Muscle of leg (tissue), 16 donors: ENCODE measurements at places on chromosomes 3 and 15.
A peak's percentile ranks its signal among the peaks of the same experiment; 100 is the strongest.

DNA sequence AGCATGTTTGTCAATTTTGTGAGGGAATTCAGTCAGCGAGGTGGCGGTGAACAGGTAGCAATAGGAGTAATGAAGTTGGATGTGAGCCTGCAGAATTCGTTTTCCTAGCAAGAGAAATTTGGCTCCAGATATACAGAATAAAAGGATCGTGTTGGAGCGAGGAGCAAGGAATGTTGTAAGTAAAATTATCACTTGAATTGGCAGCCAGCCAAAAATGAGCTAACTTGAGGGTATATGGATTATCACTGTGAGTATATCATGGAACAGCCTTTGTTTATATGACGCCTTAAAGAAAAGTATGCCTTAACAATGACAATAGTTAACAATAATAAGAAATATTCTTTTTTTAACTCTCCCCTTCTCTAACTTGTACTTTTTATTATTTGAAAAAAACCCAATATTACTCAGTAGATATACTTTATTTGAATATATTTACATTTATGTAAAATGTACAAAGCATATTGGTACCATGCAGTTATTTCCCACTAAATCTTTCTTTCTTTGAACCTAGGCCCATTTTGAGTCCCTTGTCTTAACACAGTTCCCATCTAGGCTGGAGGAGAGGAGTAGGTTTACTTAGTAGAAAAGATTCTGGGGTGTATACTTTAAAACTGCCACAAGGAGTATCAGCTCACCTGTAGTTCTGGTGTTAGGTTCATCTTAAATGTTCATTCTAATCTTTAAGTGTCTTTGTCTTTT is 29.3 kb downstream of the EPHA6 start:
- DNase-seq, result peak; percentile 11

DNA sequence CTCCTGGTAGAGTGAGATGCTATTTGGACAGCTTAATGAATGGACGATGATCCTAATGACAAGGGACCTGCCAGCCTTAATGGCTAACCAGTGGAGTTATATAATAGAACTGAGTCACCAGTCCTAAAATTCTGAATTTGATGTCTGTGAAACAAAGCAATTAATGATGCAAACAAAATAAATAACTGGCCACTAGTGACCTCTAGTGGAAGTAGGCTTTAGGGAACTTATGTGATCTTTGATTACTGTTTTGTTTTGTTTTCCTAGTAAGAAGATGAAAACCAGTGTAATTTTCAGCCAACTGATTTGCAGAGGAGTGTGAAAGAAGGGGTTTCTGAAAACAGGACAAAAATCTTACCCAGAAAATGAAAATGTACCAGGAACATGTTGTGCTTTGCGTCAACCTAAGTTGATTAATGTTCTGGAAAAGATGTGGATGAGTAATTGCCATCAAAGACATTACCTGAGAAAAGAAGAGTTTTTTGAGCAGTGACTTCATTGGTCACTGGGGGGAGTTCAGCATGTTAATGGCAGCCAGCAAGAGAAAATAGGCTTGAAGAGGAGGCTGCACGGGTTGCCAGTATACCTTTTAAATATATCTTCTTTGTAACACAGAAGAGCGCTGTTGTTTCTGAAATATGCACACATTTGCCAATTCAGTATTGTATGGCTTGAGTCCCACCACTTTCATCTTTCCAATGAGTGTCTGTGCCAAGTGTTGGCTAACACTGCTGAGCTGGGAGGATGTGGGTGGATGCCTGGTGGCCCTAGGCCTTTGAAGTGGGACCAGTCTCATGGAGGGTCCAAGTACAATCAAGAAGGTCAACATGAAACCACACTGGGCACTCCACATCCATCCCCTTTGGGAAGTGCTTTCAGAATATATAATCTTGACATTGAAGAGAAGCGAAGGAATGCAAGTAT is 9.3 kb downstream of the VEPH1 start:
- peak; percentile 82 for DNase-seq

GRCh38 chr3:52372822-52373504 is 56.8 kb downstream of the DNAH1 start:
- peak; percentile 25 for DNase-seq

DNA sequence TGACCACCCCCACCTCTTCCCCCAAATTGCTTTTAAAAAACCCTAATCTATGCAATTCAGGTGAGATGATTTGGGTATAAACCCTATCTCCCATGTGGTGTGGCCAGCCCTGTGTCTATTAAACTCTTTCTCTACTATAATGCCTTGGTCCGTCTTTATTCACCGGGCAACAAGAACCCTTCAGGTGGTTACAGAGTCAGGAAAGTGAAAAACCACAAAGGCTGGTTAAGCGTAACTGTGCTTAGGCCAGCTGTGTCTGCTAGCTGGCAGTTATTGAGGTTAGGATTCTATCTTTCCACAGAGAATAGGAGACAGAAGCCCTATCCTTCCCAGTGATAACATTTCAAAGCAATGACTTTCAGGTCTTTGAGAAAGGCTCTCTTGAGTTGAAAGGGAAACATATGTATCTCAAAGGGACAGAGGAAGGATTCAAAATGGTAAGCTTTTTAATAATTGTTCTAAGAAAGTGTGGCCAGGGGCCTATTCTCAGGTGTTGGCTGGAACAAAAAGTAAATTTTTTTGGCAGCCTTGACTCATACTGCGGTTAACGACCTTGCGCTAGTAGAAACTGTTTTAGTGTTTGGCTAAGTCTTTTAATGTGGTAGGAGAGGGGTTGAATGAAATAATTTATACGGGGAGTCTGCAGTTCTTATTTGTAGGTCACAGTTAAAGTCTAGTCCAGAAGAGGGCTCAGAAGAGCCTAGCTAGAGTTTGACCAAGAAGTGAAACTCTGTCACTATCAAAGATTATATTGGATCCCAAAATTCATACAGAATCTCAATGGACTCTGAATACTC is 89.0 kb downstream of the NPAP1 start:
- no peak for DNase-seq

- peak; percentile 81 for DNase-seq
These were observed 44.7 kb downstream of the GTPBP8 start for GRCh38 chr3:113035387-113035982.

- DNase-seq, result no peak
These were observed 143.7 kb downstream of the MEGF11 start for GRCh38 chr15:66109826-66110225.

DNA sequence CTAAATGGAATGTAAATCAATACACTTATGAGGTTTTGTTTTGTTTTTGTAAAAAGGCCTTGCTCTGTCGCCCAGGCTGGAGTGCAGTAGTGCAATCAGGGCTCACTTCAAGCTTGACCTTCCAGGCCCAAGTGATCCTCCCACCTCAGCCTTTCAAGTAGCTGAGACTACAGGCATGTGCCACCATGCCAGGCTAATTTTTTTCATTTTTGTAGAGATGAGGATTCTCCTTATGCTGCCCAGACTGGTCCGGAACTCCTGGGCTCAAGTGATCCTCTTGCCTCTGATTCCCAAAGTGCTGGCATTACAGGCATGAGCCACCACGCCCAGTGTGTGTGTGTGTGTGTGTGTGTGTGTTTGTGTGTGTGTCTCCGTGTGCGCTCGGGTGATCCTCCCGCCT is 1.3 kb upstream of the TRIP4 start:
- DNase-seq, result no peak

- no peak for DNase-seq
These were observed 27.4 kb downstream of the MITF start for GRCh38 chr3:69766638-69767037.

DNA sequence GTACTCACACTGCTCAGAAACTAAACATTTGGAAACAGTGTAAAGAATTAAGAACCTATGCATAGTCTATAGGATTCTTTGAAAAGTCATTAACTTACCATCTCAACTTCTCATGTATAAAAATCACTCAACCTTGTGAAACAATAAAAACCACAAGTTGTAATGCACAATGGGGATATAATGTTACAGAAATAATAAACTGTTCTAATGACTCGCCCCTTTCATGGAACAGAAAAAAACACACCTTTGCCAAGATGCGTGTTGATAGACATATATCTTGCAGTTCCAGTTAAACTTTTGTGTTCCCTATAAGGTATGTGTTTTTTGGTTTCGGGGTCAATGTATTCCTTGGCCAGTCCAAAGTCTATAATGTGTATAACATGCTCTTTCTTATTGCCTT is 50.8 kb upstream of the PPIB start:
- no peak for DNase-seq

- DNase-seq, result peak; percentile 67
These were observed 146.5 kb upstream of the ARPP21 start for GRCh38 chr3:35492841-35493240.

- DNase-seq, result no peak
These were observed 136.4 kb downstream of the DNAJB8 start for GRCh38 chr3:128330214-128330842.

- peak; percentile 43 for DNase-seq
These were observed 179.6 kb downstream of the NSMCE3 start for GRCh38 chr15:29089731-29090616.

DNA sequence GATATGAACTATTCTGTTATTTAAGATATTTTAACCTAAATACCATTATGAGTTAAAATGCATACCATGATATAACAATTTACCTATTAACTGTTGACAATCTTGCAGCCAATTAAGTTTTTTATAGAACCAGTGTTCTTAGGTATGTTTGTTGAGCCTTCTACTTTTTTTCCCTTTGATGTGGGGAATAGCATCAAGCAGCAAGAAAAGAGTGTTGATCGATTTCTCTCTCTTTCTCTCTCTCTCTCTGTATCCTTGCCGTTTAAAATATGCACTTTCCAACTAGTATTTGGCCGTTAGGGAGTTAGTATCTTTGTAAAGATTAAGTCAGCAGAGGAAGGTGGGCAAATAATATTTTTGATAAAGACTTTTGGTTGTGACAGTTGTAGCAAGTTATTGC is 5.9 kb downstream of the CHD2 start:
- DNase-seq, result no peak

DNA sequence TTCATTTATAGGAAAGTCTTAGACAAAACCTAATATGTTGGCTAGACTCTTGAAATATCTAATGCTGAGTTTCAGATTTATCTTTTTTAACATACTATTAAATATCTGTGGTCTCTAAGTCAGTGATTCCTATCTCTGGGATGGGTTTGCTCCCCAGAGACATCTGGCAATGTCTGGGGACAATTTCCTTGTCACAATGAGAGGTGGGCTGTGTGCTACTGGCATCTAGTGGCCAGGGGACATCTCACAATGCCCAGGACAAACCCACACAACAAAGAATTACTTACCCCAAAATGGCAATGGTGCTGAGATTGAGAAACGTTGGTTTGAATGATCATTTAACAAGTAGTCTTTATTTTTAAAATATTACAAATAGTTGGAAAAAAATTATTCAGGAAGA is 602.1 kb downstream of the MAGI1 start:
- peak; percentile 23 for DNase-seq

GRCh38 chr3:154301561-154301960 is 22.7 kb downstream of the DHX36 start:
- no peak for DNase-seq

DNA sequence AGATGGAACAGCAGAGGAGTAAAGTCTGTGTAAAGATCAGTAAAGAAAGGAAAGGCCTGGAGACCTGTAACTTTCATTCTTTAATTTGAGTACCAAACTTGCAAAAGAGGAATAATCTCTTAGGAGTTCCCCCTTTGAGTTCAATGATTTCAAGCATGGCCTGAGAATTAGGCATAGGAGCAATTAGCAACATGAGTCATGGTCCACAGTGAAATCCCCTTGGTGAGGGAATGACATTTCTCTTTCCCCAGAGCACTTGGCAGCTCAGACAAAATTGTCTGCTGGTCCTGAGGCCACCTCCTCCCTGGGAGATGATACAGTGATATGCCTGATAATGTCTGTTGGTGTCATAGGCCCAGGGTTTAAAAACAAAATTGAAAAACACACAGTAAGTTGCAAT is 81.4 kb upstream of the CRBN start:
- DNase-seq, result no peak

GRCh38 chr3:194447161-194447560 is 39.6 kb downstream of the ATP13A3 start:
- no peak for DNase-seq

- no peak for DNase-seq
These were observed 360.9 kb downstream of the ZNF385D start for GRCh38 chr3:21390136-21390535.

DNA sequence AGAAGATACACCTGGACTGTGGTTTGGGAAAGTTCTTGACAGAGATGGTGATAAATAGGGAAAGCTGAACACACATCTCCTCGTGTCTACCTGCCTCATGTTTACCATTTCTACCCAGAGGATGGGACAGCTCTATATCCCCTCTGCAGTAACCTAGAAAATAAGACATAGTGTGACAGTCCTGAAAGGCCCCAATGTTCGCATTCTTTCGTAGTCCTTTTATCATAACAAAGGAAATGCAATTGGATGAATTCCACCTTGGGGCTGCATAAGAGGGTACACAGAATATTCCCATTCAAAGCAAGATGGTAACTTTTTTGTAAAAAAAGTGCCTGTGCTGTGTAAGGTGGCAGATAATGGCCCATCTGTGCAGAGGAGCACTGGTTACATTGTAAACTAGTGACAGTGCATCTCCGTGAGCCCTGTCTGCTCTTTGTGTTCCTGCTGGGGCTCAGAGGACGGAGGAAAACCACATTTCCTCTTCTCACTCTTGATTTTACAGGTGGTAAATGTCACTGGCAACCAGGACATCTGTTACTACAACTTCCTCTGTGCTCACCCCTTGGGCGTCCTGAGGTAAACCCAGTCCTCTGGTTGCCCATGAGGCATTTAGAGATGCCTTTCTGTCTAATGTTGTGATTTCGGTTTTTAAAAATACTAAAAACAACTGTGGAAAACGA is 74.3 kb downstream of the SIDT1 start:
- no peak for DNase-seq

DNA sequence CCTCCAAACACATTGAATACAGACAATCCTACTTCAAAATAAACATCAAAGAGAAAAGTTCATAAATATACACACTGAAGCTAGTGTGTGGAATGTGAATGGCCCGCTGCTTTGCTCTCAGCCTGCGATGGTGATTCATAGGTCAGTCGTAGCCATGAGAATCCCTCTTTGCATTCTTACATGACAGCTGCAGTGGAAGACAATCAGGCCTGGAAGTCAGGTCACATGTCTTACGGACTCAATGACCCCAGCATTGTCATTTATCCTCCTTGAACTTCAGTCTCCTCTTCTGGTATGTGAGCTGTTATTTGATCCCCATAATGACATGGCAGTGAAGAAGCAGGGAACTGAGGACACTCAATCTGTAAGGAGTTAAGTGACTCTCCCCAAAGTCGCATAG is 217.8 kb upstream of the EOMES start:
- no peak for DNase-seq

GRCh38 chr15:70438776-70439175 is 324.6 kb downstream of the UACA start:
- DNase-seq, result no peak

DNA sequence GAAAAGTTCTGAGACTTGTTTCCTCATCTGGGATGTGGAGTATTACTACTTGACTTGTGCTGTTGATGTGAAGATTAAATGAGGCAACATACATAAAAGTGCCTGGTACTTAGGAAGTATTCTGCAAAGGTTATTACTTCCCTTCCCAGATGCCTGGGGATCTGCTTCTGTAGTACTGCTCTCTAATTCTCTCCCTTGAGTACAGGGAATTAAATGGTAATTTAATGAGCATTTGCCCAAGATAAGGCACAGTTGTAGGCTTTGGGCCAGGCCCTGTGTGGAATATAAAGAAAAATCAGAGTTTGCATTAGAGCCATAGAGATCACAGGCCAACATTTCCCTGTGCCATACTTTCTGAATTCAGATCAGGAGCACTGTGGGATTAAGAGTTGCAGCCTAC is 84.4 kb downstream of the LARS2 start:
- DNase-seq, result no peak

GRCh38 chr3:54986294-54986693 is 58.4 kb upstream of the LRTM1 start:
- peak; percentile 63 for DNase-seq

GRCh38 chr3:7290077-7290825 is 429.3 kb downstream of the GRM7 start:
- no peak for DNase-seq

- DNase-seq, result no peak
These were observed 207.5 kb downstream of the CADPS start for GRCh38 chr3:62667714-62668113.
